ENCODE measurements at places on chromosomes 3 and 15.

DNA sequence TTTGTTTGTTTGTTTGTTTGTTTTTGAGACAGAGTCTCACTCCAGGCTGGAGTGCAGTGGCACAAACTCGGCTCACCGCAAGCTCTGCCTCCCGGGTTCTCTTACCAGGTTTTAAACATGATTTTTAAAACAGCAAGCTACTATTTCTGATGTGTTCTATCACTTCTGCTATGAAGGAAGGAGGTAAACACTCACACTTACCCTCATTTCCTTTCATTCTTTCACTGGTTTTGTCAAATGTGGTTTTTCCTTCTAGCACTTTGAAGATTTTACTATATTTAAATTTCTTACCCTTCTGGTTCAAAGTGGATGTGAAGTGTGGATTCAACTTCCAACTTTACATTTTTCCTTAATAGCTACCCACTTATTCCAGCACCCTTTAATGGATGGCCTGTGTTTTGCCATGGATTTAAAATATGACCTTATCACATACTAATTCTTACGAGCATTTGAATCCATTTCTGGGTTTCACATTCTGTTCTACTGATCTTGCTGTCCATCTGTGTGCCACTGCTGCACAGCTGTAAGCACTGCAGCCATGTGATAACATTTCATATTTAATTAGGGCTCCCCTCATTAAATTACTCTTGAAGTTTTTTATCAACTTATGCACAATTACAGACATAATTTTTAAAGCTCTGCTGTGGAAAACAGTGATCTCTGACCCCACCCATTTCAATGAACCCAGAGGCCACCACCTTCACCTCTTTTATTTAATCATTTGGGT lies 42.3 kb downstream of the TXNRD3 start:
- no peak overlapping the region for H3K4me3 ChIP-seq
- H3K4me1 ChIP-seq = peaks cover 6% of the 10 kb centered on the region
- H3K27me3 ChIP-seq = no peaks in the 10 kb centered on the region
- DNase-seq = no peak
- no peak overlapping the region for H3K27ac ChIP-seq

DNA sequence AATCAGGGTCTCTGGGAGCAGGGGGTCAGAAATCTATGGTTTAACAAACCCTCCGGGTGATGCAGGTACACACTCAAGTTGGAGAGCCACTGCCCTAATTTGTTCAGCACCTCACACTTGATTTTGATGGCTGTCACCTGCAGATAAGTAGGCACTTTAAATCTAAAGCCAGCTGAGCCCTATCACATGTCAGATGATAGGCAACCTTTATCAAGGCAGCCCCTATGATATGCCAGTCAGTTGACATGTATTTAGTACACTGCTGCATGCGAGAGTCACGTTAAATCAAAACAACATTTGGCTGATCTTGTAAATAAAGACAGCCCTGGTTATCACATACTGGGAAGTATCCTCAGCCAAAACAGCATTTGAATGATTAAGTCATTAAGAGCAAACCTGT lies 104.4 kb upstream of the MCTP2 start:
- no peak overlapping the region for H3K4me3 ChIP-seq
- no peaks in the 10 kb centered on the region for H3K4me1 ChIP-seq
- H3K27ac ChIP-seq = no peak overlapping the region
- H3K27me3 ChIP-seq = no peaks in the 10 kb centered on the region
- no peak for DNase-seq

DNA sequence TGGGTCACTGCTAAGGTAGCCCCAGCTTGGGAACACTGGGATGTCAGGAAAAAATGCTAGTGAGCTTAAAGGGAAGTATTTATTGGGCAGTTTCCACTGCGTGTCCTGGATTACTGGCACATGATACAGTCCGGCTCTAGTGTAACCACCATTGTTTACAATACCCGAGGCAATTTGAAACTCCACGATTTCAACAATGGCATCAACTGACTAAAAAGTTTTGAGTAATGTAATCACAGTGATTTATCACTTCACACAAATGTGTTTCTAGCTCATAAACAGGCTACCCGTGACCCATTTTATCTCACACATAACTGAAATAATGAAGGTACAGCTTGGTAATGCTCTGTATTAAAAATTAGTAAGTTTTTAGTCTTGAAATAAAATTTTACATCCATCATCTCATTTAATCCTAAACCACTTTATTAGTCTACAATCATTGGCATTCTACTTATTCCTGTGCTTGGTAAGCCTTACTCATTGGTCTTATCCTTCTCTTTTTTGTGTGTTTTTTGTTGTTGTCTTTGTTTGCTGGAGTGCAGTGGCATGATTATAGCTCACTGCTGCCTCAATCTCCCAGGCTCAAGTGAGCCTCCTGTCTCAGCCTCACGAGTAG lies 7.6 kb downstream of the ZMAT3 start:
- H3K27ac ChIP-seq = no peak overlapping the region
- no peaks in the 10 kb centered on the region for H3K4me1 ChIP-seq
- no peaks in the 10 kb centered on the region for H3K27me3 ChIP-seq
- H3K4me3 ChIP-seq = no peak overlapping the region
- no peak for DNase-seq

GRCh38 chr3:141280086-141280485 lies 48.5 kb downstream of the PXYLP1 start:
- peaks cover 25% of the 10 kb centered on the region for H3K36me3 ChIP-seq

- H3K36me3 ChIP-seq = no peaks in the 10 kb centered on the region
- peak; percentile 38 for DNase-seq
- no peaks in the 10 kb centered on the region for H3K4me1 ChIP-seq
- no peak overlapping the region for H3K4me3 ChIP-seq
- H3K27me3 ChIP-seq = no peaks in the 10 kb centered on the region
- H3K27ac ChIP-seq = no peak overlapping the region
Observed at GRCh38 chr3:193168931-193169330, 72.1 kb upstream of the PLAAT1 start.

DNA sequence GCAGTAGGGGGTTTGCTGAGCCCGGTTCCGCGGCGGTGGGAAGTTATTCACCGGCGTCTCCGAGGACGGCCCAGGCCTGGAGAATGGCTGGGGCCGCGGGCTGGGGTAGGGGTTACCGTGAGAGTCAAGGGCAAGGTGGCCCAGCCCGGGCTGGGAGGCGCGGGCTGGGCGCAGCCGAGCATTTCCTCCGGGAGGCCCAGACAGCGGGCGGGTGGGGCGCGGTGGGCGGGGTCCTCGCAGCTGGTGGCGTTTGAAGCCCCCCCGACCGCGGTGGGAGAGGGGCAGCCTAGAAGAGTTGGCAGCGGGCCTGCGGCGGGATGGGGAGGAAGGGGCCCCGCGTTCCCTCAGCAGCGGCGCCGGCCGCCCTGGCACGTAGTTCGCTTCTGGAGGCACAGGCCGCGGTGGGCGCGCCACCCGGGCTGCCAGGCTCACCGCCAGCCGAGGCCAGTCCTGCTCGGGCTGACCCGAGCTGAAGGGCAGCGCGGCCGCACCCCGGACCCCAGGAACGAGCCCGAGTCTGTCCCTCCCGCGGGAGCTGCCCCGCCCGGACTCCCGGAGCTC lies 960 bp upstream of the KLF13 start:
- H3K4me3 ChIP-seq = peak overlapping the region; percentile 63
- H3K27me3 ChIP-seq = no peaks in the 10 kb centered on the region
- no peaks in the 10 kb centered on the region for H3K36me3 ChIP-seq
- H3K27ac ChIP-seq = peak overlapping the region; percentile 92
